CD4-positive, alpha-beta T cell treated with Interleukin-1 beta for 1 hour (primary cell): ENCODE measurements at places on chromosomes 1 and 21.

GRCh38 chr1:222216255-222216754 is 331.6 kb downstream of the HHIPL2 start:
- no peak for DNase-seq

DNA sequence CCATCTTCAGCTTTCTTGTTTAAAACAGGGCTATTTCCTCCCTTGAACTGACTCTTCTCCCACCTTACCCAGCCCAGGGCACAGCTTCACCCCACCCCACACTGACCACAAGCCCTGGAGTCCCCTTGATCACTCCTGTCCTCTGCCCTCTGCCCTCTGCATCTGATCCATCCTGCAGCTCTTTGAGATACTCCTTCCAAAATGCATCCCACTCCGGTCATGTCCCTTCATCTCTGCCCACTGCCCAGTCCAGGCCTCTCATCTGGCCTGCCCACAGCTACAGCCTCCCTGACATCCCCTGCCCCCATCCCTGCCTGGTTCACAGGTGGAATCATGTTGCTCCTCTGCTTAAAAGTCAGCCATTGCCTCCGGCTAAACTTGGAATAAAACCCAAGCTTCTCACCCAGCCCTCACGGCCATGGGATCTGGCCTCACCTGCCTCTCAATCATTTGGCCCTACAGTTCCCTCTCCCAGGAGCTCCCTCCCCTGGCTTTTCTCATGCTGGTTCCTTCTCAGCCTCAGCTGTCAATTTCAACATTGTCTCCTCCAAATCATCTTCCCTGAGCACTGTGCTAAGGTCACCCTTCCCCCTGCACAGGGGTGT is 202.0 kb downstream of the MATN1 start:
- no peak for DNase-seq

- no peak for DNase-seq
Observed at GRCh38 chr1:22290157-22290556, 147.3 kb upstream of the WNT4 start.

GRCh38 chr1:193462629-193463320 is 276.4 kb upstream of the B3GALT2 start:
- peak; percentile 36 for DNase-seq

- no peak for DNase-seq
Observed at GRCh38 chr1:79646880-79647279, 640.4 kb upstream of the ADGRL4 start.

GRCh38 chr21:38903690-38904139 is 98.0 kb downstream of the ETS2 start:
- no peak for DNase-seq

- no peak for DNase-seq
Observed at GRCh38 chr1:44483089-44483874, 78.2 kb downstream of the RNF220 start.

DNA sequence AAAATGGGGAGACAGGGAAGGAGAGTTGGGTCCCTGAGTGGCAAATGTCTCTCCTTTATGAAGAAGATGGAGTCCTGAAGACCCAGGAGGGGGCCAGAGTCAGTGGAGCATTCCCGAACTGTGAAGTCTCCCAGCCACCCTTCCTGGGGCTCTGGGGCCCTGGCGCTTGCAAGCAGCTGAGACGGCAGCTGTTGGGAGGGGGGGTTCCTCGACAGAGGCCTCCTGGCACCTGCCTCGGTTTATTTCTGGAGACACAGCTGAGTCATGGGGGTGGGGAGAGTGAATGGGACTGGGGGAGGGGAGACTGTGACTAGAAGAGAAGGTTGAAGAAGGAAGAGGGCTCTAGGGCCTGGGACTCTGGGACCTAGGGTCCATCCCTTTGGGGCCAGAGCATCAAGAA is 14.0 kb downstream of the NES start:
- DNase-seq, result no peak

DNA sequence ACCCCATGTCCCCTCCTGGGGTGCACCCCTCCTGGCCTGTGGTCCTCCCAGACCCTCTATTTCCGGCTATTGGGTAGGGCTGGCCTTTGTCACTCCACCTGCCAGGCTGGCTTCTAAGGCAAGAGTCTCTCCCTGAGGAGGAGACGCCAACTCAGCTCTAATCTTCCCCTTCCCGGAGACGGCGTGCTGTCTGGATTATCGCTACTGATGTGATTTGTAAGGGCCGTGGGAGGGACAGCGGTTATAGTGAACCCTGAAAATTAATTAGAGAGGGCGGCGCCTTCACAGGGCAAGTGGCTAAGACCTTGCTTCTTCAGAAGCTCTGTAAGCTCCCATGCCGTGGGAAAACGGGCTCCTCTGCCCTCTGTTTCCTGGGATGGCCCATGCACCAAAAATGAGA is 207.0 kb upstream of the VAMP3 start:
- DNase-seq, result no peak
